ENCODE measurements at places on chromosomes 6 and 20.

GRCh38 chr6:25717866-25718740 lies 36.4 kb upstream of the SLC17A4 start:
- DNase-seq = no peak

DNA sequence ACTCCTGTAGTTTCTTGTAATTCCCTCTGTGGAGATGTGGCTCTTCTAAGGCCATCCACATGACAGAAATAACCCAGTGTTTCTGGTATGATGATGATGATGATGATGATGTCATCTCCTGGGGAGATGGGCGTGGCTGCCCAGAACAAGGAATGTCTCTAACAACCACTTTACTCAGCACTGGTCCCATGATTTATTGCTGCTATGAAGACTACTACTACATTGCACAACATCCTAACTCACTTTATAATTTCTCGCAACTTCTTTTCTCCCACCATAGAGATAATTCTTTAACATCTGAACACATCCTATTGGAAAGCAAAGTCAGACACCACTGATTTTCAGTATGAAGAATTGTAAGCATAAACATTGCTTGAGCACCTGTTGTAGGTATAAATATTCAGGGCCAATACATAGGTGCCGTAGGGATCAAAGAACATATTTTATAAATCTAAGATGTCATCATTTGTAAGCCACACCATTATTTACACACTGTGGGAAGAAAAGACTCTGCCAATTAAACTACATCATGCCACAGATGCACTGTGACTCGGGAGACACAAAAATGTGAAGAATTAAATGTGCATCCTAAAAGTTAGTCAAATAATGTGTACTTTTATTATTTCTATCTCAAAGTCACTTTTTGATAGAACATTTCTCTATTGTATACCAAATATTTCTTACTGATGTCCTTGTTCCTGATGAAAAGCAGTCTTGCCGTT lies 6.4 kb downstream of the TPMT start:
- DNase-seq = peak; percentile 75

DNA sequence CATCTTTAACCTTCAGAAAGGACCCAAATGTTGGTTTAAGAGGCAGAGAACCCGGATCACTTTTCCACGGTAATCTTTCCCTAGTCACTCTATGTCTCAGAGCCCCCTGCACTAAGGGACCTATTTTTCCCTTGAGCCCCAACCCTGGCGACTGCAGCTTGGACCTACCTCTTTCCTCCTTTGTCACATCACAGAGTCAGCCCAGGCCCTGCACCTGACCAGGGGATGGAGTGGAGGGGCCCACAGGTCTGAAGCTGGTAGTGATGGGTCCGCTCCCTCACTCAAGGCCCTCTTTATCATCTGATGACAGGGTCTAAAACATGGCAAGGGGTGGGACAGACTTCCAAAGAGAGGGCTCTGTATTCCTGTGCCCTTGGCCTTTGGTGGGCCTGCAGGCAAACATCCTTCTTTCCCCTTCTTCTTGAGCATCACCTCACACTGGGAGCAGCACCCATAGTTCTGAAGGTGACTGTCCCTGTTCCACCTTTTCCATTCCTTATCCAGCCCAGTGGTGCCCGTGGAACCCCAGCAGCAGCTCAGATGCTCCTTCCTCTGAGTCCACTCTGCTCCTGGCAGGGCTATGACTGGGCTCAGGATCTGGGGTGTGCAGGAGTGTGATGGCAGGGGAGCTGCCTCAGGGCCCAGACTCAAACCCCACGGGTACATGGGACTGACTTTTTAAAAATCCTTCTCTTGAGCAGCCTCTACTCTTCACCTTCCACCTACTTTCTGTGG lies 6.3 kb downstream of the RAET1L start:
- no peak for DNase-seq

- no peak for DNase-seq
Observed at GRCh38 chr20:63529180-63529860, 7.9 kb downstream of the PTK6 start.

DNA sequence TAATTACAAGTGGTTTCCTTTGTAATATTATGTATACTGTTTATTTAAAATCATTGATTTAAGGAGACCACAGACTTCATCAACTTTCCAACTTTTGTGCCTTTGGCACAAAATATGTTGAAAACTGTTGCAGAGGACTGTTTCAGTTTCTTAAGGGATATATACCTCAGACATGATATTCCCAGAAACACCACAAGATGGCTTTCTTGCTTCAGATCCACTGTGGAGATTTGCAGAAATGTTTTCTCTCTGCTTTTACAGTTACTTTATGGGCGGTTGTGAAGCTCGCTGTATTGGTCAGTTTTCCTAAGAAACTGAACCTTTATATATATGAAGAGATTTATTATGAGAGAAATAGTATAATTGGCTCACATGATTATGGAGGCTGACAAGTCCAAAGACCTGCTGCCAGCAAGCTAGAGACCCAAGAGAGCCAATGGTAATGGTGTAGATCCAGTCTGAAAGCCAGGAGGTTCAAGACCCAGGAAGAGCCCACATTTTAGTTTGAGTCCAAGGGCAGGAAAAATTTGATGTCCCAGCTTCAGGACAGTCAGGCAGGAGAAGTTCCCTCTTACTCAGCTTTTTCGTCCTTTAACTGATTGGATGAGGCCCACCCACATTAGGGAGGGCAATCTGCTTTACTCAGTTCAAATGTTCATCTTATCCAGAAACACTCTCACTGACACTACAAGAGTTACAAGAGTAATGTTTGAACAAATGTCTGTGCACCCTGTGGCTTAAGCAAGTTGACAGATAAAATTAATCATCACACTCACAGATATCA lies 12.8 kb downstream of the ME1 start:
- peak; percentile 9 for DNase-seq

GRCh38 chr6:44386929-44387345 lies 569 bp upstream of the CDC5L start:
- no peak for DNase-seq

- DNase-seq = no peak
Observed at GRCh38 chr20:48259456-48259855, 474.2 kb upstream of the SULF2 start.

DNA sequence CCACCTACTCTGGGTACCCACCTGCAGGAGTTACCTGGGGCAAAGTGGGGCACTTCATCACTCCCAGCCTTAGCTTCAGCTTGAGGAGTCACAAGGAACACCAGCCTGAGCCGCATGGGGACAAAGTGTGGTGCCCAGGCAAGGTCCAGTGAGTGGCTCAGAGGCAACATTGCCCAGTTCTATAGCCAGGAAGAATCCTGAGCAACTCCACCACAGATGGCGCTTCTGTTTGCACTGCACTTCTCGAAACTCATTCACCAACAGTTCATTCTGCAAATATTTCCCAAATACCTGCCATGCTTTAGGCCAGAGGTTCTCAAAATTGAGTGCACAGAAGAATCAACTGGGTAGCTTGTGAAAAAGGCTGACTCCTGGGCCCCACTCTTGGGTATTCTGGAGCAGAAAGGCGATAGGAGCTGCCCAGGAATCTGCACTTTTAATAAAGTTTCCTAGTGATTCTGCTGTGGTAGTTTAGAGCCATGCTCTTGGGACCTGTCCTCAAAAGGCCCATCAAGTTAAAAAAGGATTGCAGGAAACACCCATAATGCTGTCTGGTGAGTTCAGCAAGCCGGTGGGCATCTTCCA lies 83.1 kb downstream of the VEGFA start:
- DNase-seq = no peak

DNA sequence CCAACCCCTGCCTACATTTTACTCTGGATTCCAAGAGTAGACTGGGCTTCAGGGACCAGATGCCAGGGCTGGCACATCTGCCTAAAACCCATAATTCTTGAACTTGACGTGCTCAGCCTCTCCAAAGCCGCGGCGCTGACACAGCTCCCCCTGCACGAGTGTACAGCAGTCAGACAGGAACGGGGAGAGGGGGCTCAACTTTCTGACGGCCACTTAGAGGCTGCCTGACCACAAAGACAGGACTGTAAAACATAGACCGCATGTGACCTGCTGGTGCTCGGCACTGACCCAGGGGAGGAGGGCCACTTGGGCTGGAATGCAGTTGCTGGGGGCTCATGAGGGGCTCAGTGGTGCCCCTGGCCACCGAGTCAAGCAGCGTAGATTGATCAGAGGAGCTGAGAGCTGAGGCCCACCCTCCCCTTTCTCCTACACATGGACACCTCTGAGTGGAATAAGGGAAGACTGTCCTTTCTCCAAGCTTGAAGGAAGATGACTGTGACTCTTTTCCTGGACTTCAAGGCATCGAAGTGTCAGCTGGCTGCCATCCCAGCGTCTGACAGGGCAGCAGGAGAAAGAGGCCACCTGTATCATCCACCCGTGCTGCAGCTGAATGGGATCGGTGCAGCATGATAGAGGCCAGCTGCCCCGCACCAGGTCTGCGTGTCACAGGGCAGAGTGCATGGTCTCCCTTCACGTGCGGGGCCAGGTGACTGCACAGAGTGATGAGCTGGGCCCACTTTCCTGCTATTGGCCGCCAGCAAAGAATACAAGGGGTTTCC lies 171.3 kb upstream of the AGPAT4 start:
- no peak for DNase-seq

- DNase-seq = no peak
Observed at GRCh38 chr20:60255866-60256265, 297.6 kb downstream of the CDH26 start.

- no peak for DNase-seq
Observed at GRCh38 chr6:161080263-161080970, 88.8 kb downstream of the MAP3K4 start.

DNA sequence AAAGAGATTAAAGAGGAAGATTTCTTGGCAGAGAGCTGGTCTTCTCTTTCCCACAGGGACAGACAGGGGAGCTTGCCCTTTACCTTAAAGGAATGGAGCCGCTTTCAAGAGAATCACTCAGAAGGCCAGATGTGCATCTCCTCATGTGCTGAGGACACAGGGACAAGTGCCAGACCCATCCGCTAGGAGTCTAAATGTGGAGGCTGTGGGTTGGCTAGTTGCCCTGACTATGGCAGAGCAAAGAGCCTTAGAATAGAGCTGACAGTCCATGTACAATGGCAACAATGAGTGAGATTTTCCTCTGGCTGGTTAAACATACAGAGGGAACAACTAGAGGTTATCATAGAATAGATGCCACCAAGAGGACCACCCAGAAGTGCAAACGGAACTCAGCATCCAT lies 7.3 kb upstream of the DOK5 start:
- no peak for DNase-seq
